Activated T-helper 2 cell treated with anti-CD3 and anti-CD28 coated beads, Interferon-gamma antibody, Interleukin-2, Interleukin-4, amounts not matched to agents 10 μg/mL and 5 μg/mL and 100 μg/mL, durations not matched to agents 14 hours and 24 hours and 36 hours (primary cell): ENCODE measurements at places on chromosomes 5 and 9. TPM values are rescaled to one million over a fixed set of nuclear protein-coding genes. Genes with fewer than 3 reads are reported as not detected.

DNA sequence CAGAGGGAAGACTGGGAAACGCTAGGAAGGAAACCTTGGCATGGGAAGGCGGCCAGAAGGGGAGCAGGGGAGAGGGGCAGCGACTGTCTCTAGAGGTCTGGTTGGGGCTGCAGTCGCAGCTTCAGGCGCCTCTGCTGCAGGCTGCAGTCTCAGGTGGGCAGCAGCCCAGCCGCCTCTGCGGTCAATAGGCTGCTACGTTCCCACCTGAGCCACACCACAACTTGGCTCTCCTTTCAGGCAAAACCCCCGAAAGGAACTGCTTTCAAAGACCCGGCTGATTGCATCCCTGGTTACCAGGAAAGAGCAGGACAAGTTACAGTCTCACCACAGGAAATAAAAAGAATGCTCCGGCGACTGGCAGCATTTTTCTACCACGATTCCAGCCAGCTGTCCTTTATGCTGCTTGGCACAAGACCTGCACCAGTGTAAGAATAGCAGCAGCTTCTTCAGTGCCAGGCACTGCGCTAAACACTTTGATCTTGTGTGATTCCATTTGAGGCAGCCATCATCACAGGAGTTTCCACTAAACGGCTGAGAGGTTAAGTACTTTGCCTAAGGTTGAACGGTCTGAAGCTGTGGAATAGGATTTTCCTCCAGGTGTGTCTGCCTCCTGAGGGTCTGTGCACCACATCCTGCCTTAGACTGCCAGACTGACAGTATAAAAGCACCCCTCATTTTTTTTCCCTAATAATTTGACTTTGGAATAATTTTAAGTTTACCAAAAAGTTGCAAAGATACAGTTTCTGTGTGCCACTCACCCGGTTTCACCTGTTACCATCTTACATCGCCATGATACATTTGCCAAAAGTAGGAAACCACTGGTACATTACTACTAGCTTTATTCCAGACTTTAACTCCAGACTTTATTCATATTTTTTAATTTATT, 7.5 kb downstream of the RPS14 start:
- H3K27ac ChIP-seq: peak overlapping the region; percentile 7
- no peaks in the 10 kb centered on the region for H3K27me3 ChIP-seq
- H3K36me3 ChIP-seq: peaks cover 51% of the 10 kb centered on the region
- no peak for DNase-seq

DNA sequence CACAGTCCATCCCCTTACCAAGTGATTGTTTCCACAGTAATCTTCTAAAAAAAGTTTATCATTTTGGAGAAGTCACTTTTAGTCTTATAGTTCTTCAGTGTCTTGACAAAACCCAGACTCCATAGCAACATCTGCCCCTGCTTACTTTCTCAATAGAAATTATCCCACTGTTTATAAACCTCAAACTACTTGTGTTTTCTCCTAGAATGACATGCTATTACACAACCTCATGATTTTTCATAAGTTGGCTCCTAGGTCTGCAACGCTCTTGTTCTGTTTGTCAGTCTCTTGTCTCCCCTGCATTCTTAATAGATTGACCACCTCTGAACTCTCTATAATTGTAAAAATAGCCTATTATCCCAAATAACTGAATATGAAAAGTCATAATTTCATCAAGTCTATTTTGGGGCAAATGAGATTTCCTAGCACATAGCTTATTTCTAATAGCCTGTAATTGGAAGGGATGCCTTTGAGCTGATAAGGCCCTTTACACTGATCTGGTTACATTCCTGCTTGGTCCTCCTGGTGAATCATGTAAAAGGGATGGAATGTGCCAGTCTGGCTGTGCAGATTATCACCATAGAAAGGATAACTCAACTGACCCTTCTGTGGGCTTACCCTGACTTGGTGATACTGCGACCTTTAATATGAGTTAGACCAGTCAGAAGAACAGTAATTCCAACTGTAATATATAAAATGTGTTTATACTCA, 69.6 kb downstream of the CHSY3 start:
- no peak overlapping the region for H3K27ac ChIP-seq
- no peaks in the 10 kb centered on the region for H3K36me3 ChIP-seq
- DNase-seq: no peak
- H3K4me1 ChIP-seq: no peaks in the 10 kb centered on the region
- H3K4me3 ChIP-seq: no peak overlapping the region
- no peaks in the 10 kb centered on the region for H3K27me3 ChIP-seq

GRCh38 chr9:77750981-77751340, 102.8 kb upstream of the GNA14 start:
- no peaks in the 10 kb centered on the region for H3K27me3 ChIP-seq
- H3K27ac ChIP-seq: no peak overlapping the region
- no peak overlapping the region for H3K4me3 ChIP-seq

DNA sequence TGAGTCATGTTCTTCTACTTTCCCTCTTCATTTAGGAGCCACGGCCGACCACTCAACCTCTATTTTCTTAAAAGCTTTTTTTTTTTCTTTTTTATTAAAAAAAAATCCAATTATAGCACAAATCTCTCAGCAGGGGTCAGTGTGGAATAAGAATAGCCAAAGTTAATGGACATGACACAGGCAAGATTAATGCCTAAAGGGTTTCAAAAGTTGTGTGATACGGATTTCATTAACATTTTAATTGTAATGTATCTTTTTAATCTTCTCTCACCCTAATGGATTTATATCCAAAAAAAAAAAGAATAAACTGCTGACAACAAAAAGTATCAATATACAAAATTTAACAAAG, 5.4 kb downstream of the NACC2 start:
- H3K27ac ChIP-seq: no peak overlapping the region
- H3K27me3 ChIP-seq: peaks cover 9% of the 10 kb centered on the region
- H3K36me3 ChIP-seq: no peaks in the 10 kb centered on the region
- no peak for DNase-seq

- H3K4me1 ChIP-seq: no peaks in the 10 kb centered on the region
- no peak overlapping the region for H3K27ac ChIP-seq
- no peaks in the 10 kb centered on the region for H3K36me3 ChIP-seq
- no peak overlapping the region for H3K4me3 ChIP-seq
- DNase-seq: no peak
Observed at GRCh38 chr9:3215658-3216057, 310.1 kb downstream of the RFX3 start.

GRCh38 chr5:43389679-43390329, 22.4 kb downstream of the CCL28 start:
- peak; percentile 37 for DNase-seq
- H3K27ac ChIP-seq: no peak overlapping the region
- no peak overlapping the region for H3K4me3 ChIP-seq
- H3K27me3 ChIP-seq: no peaks in the 10 kb centered on the region

- no peak overlapping the region for H3K4me3 ChIP-seq
- no peaks in the 10 kb centered on the region for H3K36me3 ChIP-seq
- H3K4me1 ChIP-seq: no peaks in the 10 kb centered on the region
- H3K27me3 ChIP-seq: peaks cover 11% of the 10 kb centered on the region
- no peak for DNase-seq
Observed at GRCh38 chr5:172299916-172300439, 16.4 kb upstream of the UBTD2 start.

- H3K27me3 ChIP-seq: no peaks in the 10 kb centered on the region
- H3K36me3 ChIP-seq: no peaks in the 10 kb centered on the region
- DNase-seq: no peak
- H3K4me3 ChIP-seq: no peak overlapping the region
Observed at GRCh38 chr5:179319123-179319522, 26.1 kb downstream of the ADAMTS2 start.

GRCh38 chr5:140595538-140596300, 31.1 kb downstream of the SLC35A4 start:
- no peaks in the 10 kb centered on the region for H3K36me3 ChIP-seq
- no peaks in the 10 kb centered on the region for H3K4me1 ChIP-seq
- H3K27me3 ChIP-seq: no peaks in the 10 kb centered on the region
- H3K4me3 ChIP-seq: no peak overlapping the region
- DNase-seq: no peak
- H3K27ac ChIP-seq: no peak overlapping the region

- H3K4me3 ChIP-seq: no peak overlapping the region
- no peaks in the 10 kb centered on the region for H3K36me3 ChIP-seq
- no peaks in the 10 kb centered on the region for H3K27me3 ChIP-seq
- DNase-seq: no peak
- no peaks in the 10 kb centered on the region for H3K4me1 ChIP-seq
Observed at GRCh38 chr9:111144741-111145140, 106.5 kb upstream of the LPAR1 start.

GRCh38 chr9:131308452-131308851, 18.9 kb downstream of the PLPP7 start:
- no peak overlapping the region for H3K27ac ChIP-seq
- DNase-seq: no peak
- no peaks in the 10 kb centered on the region for H3K27me3 ChIP-seq
- H3K4me3 ChIP-seq: no peak overlapping the region
- peaks cover 10% of the 10 kb centered on the region for H3K4me1 ChIP-seq
- H3K36me3 ChIP-seq: no peaks in the 10 kb centered on the region

DNA sequence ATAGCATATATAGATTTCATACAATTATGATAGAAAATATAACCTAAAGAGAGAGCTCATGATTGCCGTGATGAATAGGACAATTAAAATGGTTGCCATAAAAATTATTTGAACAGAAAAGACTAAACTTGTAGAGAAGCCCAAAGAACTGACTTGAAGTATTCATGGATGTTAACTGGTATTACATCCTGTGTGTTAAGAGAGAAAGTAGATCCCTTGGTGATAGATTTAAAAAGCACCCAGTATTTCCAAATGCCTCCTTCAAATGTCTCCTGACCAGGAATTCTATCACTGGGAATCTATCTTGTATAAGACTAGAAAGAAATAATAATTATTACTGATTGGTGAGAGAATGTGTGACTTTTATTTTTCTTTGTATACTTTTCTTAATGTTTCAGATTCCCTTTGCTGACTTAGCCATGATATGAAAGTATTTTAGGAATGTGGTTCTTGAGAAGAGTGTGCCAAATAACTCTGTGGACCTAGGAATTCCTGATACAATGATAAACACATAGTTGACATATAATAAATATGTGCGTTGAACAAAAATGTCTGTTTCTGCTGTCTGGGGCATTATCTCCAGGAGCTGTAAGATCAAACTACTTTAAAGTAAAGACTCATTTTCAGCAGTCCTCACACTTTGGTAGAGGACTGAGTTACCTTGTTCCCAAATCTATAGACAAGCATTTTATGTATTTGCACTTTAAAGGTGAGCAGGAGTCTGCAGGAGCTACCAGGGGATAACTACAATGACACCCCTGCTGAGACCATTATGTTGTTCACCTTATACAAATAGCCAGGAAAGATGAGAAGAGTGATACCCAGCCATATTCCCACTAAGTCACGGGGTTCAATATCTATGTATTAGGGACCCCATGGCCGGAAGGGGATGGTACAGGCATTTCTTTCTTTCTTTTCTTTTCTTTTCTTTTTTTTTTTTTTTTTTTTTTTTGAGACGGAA, 211.1 kb upstream of the TLE4 start:
- H3K4me3 ChIP-seq: no peak overlapping the region
- no peaks in the 10 kb centered on the region for H3K4me1 ChIP-seq
- H3K36me3 ChIP-seq: no peaks in the 10 kb centered on the region

DNA sequence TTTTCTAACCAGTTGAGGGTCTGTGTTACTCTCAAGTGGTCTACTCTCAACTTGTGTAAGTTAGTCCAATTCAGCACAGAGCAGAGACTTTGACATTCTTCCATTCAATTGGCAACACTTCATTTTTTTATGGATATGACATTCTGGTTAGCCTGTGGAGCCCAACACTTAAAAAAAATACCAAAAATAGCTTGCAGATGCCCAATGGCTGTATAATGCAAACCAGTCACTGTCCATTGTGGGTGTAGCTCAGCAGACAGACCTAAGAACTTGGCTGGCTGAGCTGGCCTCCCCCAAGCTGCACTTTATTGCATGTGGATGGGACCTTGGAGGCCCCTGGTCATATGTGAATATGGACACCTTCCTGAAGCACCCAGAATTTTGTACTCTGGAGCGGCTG, 103.2 kb downstream of the DPYSL3 start:
- H3K27ac ChIP-seq: no peak overlapping the region
- no peak overlapping the region for H3K4me3 ChIP-seq
- no peaks in the 10 kb centered on the region for H3K27me3 ChIP-seq
- H3K4me1 ChIP-seq: no peaks in the 10 kb centered on the region

DNA sequence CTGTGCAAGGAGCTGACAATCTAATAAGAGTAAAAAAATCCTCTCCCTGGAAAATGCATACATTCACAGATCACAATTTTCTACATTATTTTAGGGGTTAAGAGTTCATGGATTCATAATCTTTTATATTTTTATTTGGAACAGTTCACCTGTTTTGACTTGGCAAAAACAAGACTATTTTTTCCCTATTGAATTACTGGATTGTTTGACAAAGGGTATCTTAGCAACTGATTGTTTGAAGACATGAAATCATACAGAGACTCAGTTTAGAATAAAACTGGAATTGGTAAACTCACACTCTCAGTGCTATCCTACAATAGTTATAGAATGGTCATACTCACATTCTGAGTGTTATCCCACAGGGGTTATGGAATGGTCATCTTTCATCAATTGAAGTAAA, 358.2 kb upstream of the PTGER4 start:
- H3K4me1 ChIP-seq: peaks cover 14% of the 10 kb centered on the region
- H3K36me3 ChIP-seq: peaks cover 13% of the 10 kb centered on the region
- no peaks in the 10 kb centered on the region for H3K27me3 ChIP-seq
- H3K27ac ChIP-seq: no peak overlapping the region
- H3K4me3 ChIP-seq: no peak overlapping the region
- DNase-seq: no peak

DNA sequence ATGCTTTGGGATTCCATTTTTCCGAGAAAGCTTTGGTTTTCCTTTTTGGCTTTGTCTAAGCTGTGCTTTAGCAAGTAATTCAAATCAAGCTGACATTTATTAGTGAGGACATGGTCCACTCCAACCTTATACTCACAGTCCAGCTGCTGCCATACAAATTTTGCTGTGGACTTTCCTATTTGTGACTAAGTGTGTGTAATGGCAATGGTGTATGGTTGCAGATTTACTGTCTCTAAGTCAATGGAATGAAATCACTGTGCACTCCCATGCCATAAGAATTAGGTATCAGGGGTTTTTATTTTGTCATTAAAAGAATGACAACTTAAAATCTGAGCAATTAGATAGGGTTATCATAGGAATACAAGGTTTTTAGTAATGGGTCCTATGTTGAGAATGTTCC, 530.0 kb downstream of the CCDC171 start:
- H3K27me3 ChIP-seq: no peaks in the 10 kb centered on the region

UCK1 gene
- total RNA-seq: 22.4 and 24.9 TPM in 2 replicates

ARID3C gene
- 0.14 and 0.21 TPM in 2 replicates for total RNA-seq

C7 gene
- not detected in 2 replicates for total RNA-seq

SDHA gene
- 154 and 157 TPM in 2 replicates for total RNA-seq

C9orf153 gene
- total RNA-seq: 0.34 and 0.41 TPM in 2 replicates

BAAT gene
- not detected in 2 replicates for total RNA-seq

CATSPER3 gene
- total RNA-seq: 0.34 and 0.90 TPM in 2 replicates

PHF24 gene
- total RNA-seq: 0.11 TPM in 1 of 2 replicates, not detected in the other

PDZD2 gene
- total RNA-seq: 0.05 and 0.25 TPM in 2 replicates

GFI1B gene
- not detected in 2 replicates for total RNA-seq

SHISAL2B gene
- not detected in 2 replicates for total RNA-seq

FOXI1 gene
- total RNA-seq: not detected in 2 replicates

PAEP gene
- total RNA-seq: not detected in 2 replicates

SLC25A25 gene
- total RNA-seq: 11.3 and 11.9 TPM in 2 replicates

SLC23A1 gene
- total RNA-seq: 2.1 and 4.2 TPM in 2 replicates
